H1 (cell line): ENCODE measurements at places on chromosomes 3 and 15. TPM values are rescaled to one million over a fixed set of nuclear protein-coding genes. Genes with fewer than 3 reads are reported as not detected.

The THRB gene
- total RNA-seq = 3.7 and 3.9 TPM in 2 replicates

The UNC13C gene
- 0.13 and 0.42 TPM in 2 replicates for total RNA-seq

The ITIH3 gene
- total RNA-seq = not detected in 2 replicates

GRCh38 chr3:124764746-124765145 lies 34.5 kb downstream of the UMPS start:
- no peak overlapping the region for H3K4me3 ChIP-seq
- no peaks in the 10 kb centered on the region; the same call in 1 of the 2 replicates for H3K27me3 ChIP-seq
- H3K27ac ChIP-seq = no peak overlapping the region
- H3K4me1 ChIP-seq = no peaks in the 10 kb centered on the region; the same call in 1 of the 2 replicates
- peaks cover 34% of the 10 kb centered on the region for H3K36me3 ChIP-seq
- DNase-seq = no peak

DNA sequence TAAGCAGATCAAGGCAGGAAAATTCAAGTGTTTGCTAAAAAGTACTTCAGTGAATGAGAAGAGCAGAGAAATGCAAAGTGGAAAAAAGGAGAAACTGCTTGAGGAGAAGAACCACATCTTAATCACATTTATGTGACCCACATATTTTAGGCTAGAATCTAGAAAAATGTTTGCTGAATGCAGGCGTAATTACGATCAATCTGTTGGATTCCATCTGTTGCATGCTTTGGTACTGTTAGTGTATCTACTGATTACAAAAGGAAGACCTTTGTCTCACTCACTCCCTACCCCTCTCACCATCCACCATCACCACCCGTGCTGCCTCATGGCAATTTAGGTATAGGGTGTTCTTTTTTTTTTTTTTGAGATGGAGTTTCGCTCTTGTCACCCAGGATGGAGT lies 9.7 kb upstream of the TBL1XR1 start:
- no peak for DNase-seq
- no peak overlapping the region for H3K27ac ChIP-seq
- H3K27me3 ChIP-seq = no peaks in the 10 kb centered on the region
- H3K4me3 ChIP-seq = no peak overlapping the region
- H3K36me3 ChIP-seq = no peaks in the 10 kb centered on the region
- H3K4me1 ChIP-seq = no peaks in the 10 kb centered on the region

DNA sequence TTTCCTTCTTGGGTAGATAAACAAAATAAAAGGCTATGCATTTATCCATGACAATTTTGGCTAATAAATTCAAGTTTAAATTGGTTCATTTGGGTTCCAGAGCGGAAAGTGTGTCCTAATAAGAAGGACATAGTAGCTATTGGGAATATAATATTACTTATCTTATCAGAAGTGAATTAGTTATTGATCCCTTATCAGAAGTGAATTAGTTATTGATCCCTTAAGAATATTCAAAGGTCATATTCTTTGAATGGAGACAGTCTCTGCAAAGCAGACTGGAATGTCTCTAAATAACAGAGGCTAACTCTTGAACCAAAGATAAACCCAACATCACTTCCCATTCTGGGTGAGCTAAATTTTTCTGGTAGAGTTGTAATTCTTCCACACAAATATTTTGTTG lies 290.7 kb upstream of the BCHE start:
- DNase-seq = no peak
- no peak overlapping the region for H3K27ac ChIP-seq
- H3K4me1 ChIP-seq = no peaks in the 10 kb centered on the region
- H3K4me3 ChIP-seq = no peak overlapping the region
- no peaks in the 10 kb centered on the region for H3K36me3 ChIP-seq

DNA sequence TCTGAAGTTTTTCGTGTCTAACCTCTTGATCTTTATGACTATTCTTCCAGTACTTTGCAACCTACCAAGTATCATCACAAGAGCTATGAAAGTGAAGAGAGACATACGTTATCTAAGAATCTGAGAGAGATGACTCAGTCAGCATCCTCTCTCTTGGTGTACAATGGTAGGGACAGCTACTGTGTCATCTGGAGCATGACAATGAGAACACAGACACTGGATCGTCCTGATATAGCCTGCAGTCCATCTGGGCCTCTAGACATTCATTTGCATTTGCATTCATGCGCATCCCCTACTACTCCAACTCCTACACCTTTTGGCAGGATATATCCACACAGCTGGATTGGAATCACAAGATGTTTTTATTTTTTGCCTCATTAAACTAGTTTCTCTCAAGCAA lies 115.2 kb downstream of the PEX5L start:
- H3K27me3 ChIP-seq = no peaks in the 10 kb centered on the region
- H3K4me1 ChIP-seq = peaks cover 4% of the 10 kb centered on the region; the same call in 1 of the 2 replicates
- H3K36me3 ChIP-seq = no peaks in the 10 kb centered on the region
- no peak overlapping the region for H3K27ac ChIP-seq
- no peak overlapping the region for H3K4me3 ChIP-seq

DNA sequence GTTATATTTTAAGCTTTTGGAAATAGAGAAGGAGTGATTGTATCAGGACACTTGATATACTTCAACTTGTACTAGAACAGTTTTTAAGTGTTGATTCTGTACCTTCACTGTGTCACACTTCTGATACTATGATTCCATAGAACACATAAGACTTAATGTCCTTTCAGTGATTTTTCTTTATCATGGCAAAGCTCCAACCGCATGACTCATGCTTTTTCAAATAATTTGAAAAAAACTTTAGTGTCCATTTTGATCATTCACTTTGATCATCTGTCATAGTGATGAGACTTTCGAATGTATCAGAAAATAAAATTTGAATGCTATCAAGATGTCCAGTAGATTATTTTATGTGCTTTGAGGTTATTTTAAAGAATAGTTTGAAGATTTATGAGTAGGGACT lies 32.0 kb downstream of the AP4E1 start:
- H3K4me3 ChIP-seq = no peak overlapping the region
- H3K36me3 ChIP-seq = peaks cover 6% of the 10 kb centered on the region; the same call in 1 of the 2 replicates
- no peaks in the 10 kb centered on the region for H3K27me3 ChIP-seq
- H3K4me1 ChIP-seq = no peaks in the 10 kb centered on the region
- no peak overlapping the region for H3K27ac ChIP-seq

- DNase-seq = no peak
- no peaks in the 10 kb centered on the region for H3K27me3 ChIP-seq
- H3K4me3 ChIP-seq = no peak overlapping the region
- H3K36me3 ChIP-seq = no peaks in the 10 kb centered on the region
- H3K4me1 ChIP-seq = no peaks in the 10 kb centered on the region
Observed at GRCh38 chr15:72334842-72335241, 14.9 kb upstream of the CELF6 start.

DNA sequence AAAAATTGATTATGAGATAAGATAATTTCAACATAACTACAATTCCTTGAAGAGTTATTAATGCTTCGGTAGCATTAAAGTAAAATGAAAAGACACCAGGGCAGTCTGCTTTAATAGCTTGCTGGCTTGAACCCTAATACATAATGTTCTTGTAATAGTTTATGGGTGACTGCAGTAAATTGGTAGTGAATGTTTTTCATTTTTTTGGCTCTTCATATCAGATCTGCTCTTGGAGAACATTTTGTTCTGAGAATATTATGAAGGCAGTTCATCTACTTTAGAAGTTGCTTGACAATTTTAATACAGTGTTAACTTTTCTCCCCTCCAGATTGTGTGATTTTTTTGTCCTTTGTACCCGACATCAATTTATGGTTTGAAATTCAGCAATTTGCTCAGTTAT lies 128.4 kb downstream of the ZBTB20 start:
- H3K4me1 ChIP-seq = no peaks in the 10 kb centered on the region
- H3K36me3 ChIP-seq = no peaks in the 10 kb centered on the region
- no peak overlapping the region for H3K27ac ChIP-seq
